Activated T-helper 2 cell treated with anti-CD3 and anti-CD28 coated beads, Interferon-gamma antibody, Interleukin-2, Interleukin-4, amounts not matched to agents 10 μg/mL and 5 μg/mL and 100 μg/mL, durations not matched to agents 14 hours and 24 hours and 36 hours (primary cell): ENCODE measurements at places on chromosomes 3 and 15.
A peak's percentile ranks its signal among the peaks of the same experiment; 100 is the strongest.

GRCh38 chr3:192299921-192300320 lies 427.4 kb downstream of the FGF12 start:
- DNase-seq: no peak
- no peaks in the 10 kb centered on the region for H3K27me3 ChIP-seq
- no peaks in the 10 kb centered on the region for H3K36me3 ChIP-seq
- no peak overlapping the region for H3K27ac ChIP-seq
- H3K4me3 ChIP-seq: no peak overlapping the region

GRCh38 chr15:61857169-61857829 lies 202.9 kb downstream of the VPS13C start:
- H3K27me3 ChIP-seq: no peaks in the 10 kb centered on the region
- peaks cover 11% of the 10 kb centered on the region for H3K36me3 ChIP-seq
- no peak overlapping the region for H3K27ac ChIP-seq
- no peak for DNase-seq
- no peak overlapping the region for H3K4me3 ChIP-seq

GRCh38 chr15:85500060-85500708 lies 119.8 kb downstream of the AKAP13 start:
- H3K36me3 ChIP-seq: peaks cover 3% of the 10 kb centered on the region
- H3K4me3 ChIP-seq: peak overlapping the region; percentile 17
- H3K27ac ChIP-seq: peak overlapping the region; percentile 73
- DNase-seq: no peak
- no peaks in the 10 kb centered on the region for H3K27me3 ChIP-seq

DNA sequence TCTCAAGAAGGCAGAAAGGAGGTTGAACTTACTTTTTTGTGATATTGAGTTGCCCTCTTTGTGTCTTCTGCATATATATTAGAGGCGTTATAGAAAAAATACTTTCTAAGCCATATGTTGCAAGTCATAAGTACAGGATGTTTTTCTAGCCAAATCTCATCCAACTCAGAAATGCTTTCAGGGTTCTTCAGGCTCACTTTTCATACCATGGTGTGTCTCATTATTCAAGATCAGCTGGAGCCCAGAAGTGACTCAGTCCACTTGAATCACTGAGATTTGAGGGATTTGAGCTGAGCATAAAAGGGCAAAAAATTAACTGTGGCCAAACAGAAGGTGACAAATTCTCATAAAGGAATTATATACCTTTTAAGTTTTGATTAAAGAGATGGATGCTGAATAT lies 157.3 kb downstream of the WNT5A start:
- H3K36me3 ChIP-seq: no peaks in the 10 kb centered on the region
- H3K4me1 ChIP-seq: no peaks in the 10 kb centered on the region
- DNase-seq: no peak
- H3K27ac ChIP-seq: no peak overlapping the region
- no peak overlapping the region for H3K4me3 ChIP-seq

GRCh38 chr3:16739541-16740105 lies 134.4 kb upstream of the DAZL start:
- H3K4me3 ChIP-seq: no peak overlapping the region
- H3K27ac ChIP-seq: no peak overlapping the region
- peaks cover 1% of the 10 kb centered on the region for H3K27me3 ChIP-seq
- DNase-seq: no peak

- H3K4me3 ChIP-seq: no peak overlapping the region
- no peaks in the 10 kb centered on the region for H3K36me3 ChIP-seq
- no peak for DNase-seq
- H3K27me3 ChIP-seq: peaks cover 35% of the 10 kb centered on the region
These were observed 53.3 kb upstream of the ETV5 start for GRCh38 chr3:186162221-186162620.
